ENCODE measurements at places on chromosomes 1 and 21. TPM values are rescaled to one million over a fixed set of nuclear protein-coding genes. Genes with fewer than 3 reads are reported as not detected.

Gene JAM2
- total RNA-seq = 0.12 TPM

DNA sequence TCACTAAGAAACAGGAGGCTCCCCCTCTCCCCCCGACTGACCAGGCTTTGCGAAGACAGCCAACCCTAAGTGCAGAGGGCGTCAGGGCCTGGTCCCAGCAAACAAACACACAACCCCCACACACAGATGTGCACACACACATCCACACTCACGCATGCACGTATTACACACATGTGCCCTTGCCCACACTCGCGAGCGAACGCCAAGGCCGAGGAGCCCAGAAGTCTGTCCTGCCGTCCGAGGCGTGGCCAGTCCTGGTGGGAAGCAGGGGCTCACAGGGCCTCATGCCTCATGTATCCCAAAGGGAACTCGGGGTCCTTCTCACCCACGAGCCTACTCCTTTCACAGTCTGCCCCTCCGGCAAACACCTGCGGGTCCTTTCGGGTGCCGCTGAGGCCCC, 2.0 kb downstream of the SDF4 start:
- DNase-seq = no peak

- no peak for DNase-seq
These were observed 46.4 kb downstream of the ZNF281 start for GRCh38 chr1:200363264-200363933.

Gene SYT6
- total RNA-seq = not detected

Gene METTL18
- total RNA-seq = 9.4 TPM

Gene OXCT2
- total RNA-seq = 15.0 TPM

Gene FMO1
- total RNA-seq = not detected

Gene AZIN2
- 0.98 TPM for total RNA-seq

Gene SSR2
- 450 TPM for total RNA-seq

DNA sequence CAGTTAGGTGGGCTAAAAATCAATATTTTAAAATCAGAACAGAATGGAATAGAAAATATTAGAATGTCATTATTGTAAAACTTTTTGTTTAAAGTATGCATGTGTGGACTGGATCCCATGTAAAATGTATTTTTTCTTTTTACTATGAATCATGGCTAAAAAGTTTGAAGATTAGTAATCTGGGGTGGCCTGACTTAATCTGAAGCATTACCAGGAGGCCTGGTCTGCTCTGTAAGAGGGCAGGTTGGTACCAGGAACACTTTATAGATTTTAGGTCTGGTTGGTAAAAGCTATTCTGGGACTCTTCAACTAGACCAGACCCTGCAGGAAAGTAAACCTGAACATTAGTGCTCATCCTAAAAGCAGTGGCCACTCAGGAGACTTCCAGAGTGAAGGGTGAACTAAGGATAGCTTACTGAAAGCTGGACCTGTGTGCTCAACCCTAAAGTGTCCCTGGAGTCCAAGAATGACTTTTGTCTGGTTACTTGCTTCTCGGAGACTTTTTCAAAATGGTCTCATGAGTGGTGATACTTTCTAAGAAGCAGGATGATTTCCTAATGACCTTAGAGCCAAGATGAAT, 16.5 kb downstream of the RGL1 start:
- no peak for DNase-seq

Gene S100A12
- not detected for total RNA-seq

- DNase-seq = no peak
These were observed at the start of gene CHIA for GRCh38 chr1:111290630-111291029. CHIA (plus strand) TSS chr1:111290851; CDS start chr1:111310468, 19,617 bp downstream.

DNA sequence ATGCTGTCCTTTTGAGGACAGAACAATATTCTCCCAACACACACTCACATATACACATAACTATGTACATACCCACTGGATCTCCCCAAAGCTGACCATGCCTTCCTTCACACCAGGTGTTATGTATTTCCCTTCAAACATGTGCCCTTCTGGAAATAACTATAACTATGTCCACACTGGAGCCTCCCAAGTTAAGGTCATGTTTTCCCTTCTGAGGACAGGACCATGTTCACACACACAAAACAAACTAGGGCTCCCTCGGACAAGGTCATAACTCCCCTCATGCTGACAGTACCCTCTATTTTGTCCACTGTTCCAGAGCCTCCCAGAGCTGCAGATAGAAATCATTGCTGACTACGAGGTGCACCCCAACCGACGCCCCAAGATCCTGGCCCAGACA, 7.8 kb downstream of the MMACHC start:
- no peak for DNase-seq

DNA sequence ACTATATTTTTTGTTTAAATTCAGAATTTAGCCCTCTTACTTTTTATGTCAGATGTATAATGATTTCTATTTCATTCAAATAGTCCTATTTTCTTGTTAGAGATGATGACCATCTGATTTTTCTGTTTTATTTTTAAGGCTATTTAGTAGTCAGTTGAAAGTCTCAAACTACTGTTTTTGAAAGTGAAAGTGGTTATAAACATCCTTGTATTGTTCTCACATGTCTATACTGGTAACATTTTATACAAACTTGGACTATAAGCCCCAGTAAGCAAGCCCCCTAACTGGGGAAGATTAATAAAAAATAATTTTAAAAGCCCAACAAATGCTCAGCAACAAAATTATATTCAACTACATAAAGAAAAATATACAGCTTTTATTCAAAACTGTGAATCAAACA, 271.3 kb upstream of the RGS18 start:
- no peak for DNase-seq

Gene DNAJC6
- 6.9 TPM for total RNA-seq

DNA sequence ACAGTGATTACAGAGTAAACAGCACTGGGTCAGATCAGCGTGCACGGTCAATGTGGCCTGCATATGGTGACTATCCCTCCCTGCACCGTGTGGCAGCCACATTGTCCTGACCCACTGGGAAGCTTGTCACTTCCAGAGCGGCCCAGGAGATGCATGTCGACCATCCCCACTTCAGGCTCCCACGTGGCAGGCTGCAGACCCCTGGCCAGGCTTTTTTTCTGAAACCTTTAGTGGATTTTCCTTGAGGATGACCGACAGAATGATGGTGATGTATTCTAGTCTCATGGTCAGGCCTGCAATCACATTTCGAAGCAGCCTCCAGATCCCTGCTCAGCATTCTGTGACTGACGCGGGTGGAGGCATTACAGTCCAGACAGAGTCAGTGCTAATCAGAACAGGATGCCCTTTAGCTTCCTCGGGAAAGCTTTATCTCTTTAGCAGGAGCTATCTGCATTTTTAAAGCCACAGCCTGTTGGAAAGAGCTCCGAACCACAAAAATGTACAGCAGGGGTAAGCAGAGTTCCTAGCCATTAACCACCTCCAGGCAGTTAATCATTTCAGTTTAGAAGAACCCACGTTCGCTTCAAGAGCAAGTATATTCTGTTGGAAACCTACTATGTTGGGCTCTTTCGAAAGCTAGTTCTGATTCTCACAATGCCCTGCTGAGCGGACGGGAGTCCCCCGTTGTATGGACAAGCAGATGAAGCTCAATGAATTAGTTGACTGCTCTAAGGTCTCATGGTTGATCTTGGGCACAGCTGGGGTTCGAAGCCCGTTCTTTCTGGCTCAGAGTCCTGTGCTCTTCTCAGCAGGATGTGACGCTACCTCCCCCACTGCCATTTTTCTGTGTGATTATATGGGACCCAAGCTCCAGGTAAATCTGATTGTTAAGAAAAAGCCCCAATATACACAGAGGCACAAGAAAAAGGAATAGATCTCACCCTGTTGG, 56.5 kb downstream of the IRF2BP2 start:
- no peak for DNase-seq

DNA sequence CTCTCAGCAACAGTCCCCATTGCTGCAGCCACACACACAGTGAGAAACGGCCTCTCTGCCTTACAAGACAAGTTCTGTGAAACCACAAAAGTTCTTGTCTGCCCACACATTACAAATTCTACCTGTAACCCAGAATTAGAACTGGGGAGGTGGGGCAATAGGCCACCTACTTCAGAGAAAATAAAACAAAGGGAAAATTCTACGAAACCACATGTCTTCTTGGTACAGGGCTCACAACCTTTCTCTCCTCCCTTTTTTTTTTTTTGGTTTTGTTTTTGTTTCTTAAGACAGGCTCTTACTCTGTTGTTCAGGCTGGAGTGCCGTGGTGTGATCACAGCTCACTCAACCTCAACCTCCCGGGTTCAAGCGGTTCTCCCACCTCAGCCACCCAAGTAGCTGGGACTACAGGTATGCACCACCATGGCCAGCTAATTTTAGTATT, 30.2 kb downstream of the LPAR3 start:
- DNase-seq = no peak

DNA sequence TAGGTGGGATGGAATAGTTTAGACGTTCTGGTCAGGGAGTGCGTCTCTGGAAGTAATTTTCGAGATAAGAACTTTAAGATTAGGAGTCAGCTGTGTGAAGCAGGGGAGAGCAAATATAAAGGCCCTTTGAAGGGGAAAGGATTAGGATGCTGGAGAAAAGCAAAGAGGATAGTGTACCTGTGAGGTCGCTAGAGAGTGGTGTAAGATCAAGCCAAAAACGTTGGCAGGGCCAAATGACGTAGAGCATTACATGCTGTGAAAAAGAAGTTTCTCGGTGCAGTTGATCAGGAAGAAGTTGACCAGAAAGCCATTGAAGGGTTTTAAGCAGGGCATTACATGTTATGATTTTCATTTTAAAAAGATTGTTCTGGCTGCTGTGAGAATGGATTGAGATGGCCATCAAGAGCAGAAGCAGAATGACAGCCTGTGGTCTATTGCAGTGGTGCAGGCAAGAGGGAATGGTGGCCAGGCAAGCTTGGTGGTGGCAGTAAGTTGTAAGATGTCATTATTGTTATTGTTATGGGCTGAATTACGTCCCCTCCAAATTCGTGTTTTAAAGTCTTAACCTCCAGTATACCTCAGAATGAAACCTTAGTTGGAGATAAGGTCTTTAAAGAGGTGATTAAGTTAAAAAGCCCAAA, 113.6 kb upstream of the KIF26B start:
- no peak for DNase-seq

Gene MFSD2A
- 5.3 TPM for total RNA-seq

GRCh38 chr1:74161497-74161896, 36.5 kb downstream of the LRRIQ3 start:
- DNase-seq = no peak

- peak; percentile 3 for DNase-seq
These were observed 116.9 kb upstream of the COA6 start for GRCh38 chr1:234256359-234256758.

- DNase-seq = no peak
These were observed 10.7 kb upstream of the IFNAR1 start for GRCh38 chr21:33314111-33314510.

GRCh38 chr1:21447311-21447710, 7.4 kb downstream of the NBPF3 start:
- no peak for DNase-seq

DNA sequence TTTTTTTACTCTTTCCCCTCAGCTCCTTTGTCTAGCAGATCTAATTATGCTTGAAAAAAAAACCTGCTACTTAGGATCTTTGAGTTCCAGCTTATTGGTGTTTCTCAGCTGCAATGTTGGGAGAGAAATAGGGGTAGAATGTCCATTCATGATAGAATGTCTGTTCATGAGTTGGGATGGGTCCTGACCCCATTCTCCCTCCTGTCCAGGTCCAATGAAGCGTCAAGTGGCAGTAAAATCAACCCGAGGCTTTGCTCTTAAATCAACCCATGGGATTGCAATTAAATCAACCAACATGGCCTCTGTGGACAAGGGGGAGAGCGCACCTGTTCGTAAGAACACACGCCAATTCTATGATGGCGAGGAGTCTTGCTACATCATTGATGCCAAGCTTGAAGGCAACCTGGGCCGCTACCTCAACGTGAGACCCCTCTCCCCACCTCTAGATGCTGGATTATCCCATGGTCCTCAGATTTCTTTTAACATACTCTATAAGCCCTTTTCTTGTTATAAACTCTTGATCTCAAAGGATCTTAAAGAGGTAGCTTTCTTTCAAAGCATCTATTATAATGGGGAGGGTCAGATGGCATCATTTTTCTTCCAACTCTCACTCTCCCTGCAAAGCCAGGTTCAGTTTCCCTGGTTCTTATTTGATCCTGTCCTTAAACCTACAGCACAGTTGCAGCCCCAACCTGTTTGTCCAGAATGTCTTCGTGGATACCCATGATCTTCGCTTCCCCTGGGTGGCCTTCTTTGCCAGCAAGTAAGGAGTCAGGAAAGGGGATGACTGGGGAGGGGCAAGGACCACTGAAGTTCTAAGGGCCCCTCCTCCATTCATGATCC, 11.1 kb downstream of the CERS2 start:
- DNase-seq = no peak

All from epithelial cell of proximal tubule (primary cell).